ENCODE measurements at places on chromosomes 4 and X.

GRCh38 chr4:119955256-119955655, 111.4 kb downstream of the MAD2L1 start:
- no peak for DNase-seq

DNA sequence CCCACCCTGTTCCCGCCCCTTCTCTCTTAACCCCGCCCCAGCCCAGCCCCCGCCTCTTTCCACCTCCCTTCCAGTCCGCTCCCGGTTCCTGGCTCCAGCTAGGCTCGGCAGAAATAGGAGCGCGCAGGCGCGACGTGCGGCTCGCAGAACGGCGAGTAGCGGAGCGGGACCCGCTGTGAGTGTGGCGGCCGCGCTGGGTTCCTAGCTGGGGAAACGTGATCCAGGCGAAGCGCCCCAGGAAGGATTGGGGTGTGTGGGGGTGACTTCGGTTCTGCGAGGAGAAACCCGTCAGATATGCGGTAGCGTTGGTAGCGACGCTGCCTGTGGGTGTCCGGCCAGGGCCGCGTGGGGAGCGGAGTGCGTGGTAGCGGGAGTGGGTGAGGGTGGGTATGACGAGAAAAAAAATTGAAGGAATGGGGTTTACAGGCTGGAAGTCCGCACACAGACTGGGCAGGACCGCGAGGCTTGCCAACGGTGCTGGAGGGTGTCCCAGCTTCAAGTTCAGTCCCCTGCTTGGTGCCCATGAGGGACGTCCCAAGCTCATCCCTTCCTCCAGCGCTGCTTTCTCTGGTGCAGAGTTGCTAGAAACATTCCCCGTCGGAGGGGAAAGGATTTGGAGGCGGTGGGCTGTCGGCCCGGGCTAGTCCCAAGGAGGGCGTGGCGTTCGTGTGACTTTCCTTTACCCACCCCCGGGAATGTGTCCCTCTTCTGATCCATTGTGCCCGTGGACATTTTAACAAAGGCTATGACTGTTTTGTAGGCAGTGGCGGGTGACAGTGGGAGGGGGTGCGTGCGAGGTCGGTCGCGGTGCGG, at the start of gene PRRG1:
TSS of gene PRRG1 (plus strand) at position 144 of the 813 bp plus-strand sequence. CDS start 56,886 bp downstream, outside the sequence.
- DNase-seq, result no peak

DNA sequence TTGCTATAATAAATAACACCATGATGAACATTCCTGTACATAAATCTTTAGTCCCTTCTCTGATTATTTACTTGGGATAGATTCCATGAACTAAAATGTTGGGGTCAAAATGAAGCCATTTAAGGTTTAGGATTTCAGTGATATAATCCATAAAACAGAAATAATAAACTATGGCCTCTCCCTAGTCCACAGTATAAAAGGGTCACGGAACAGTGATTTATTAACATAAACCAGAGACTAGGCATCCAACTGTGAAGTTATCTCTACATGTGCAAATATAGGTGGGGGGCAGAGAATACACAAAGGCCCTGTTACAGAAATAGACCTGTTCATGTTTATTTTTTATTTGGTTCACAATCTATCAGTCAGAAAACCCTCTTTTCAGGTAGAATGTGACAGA, 499.1 kb upstream of the SLIT2 start:
- DNase-seq, result no peak

DNA sequence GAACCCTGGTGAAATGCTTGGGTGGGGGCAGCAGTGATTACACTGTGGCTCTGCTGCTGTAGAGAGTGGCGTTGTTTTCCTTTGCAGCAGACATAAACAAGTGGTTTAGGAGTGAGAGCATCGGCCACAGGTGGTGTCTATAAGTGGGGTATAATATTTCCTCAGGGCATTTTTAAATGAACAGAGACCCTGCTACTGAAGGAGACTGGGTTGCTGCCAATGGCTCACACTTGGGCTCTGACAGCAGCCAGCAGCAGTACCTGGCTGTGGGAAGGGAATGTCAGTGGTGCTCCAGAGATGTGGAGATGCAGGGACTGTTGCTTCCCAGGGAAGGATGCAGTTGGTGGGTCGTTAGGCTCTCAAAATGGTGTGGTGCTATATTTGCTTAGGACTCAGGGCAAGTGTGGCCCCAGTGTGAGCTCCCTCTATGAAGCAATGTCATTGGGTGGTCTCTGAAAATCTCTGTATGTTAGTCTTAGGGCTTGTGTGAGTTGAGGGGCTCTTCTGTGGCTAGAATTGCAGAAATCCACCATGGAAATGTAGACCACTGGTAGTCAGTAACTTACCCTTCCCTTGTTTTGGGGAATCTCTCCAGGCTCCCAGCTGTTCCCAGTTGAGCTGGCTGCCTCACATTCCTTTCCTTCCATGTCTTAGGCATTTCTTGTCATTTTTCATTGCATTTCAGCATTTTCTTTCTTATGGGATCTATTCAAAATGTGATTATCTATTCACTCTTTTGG, 1023.0 kb upstream of the GRID2 start:
- DNase-seq, result no peak

GRCh38 chr4:140603286-140603685, 34.5 kb upstream of the UCP1 start:
- DNase-seq, result no peak

DNA sequence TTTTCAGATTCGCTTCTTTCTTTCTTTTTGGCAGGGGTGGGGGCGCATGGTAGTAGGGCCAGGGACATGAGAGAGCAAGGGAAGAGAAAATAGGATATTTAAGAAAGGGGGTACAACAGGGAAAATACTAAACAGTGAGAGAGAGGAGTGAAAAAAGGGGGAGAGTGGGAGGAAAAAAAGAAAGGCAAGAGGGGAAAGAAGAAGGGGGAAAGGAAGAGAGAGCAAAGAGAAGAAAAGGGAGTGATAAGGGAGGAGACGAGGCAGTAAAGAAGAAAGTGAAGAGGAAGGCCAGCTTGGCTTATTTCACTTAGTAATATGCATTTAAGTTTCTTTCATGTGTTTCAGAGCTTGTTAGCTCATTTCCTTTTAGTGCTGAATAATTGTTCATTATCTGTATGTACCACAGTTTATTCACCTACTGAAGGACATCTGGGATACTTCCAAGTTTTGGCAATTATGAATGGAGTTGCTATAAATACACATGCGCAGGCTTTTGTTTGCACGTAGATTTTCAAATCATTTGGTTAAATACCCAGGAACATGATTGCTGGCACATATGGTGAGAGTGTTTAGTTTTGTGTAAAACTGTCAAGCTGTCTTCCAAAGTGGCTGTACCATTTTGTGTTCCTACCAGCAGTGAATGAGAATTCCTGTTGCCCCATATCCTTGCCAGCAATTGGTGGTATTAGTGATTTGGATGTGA, 37.3 kb downstream of the CASP6 start:
- DNase-seq, result no peak

DNA sequence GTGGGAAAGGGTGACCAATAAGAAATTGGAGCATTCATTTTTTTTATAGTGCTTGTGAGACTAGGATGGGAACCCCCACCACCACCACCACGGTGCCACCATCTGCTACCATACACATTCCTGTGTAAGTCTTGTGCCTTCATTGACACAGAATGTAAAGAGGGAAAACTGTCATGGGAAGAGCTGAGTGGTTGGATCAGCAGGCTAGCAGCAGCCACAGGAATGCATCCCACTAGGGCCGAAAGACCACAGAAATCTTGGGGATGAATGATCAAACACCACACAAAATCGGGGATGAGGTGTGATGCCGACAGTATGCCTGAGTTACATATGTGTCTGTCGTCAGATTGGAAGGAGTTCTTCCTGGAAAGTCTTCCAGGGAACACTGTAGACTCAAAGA, 69.2 kb downstream of the SRPX start:
- no peak for DNase-seq

- no peak for DNase-seq
These were observed 708.9 kb upstream of the HS3ST1 start for GRCh38 chr4:12137575-12137974.

- no peak for DNase-seq
These were observed 691.9 kb downstream of the TECRL start for GRCh38 chr4:63717384-63717783.

- DNase-seq, result no peak
These were observed 21.0 kb upstream of the GEMIN8 start for GRCh38 chrX:14050709-14051108.

DNA sequence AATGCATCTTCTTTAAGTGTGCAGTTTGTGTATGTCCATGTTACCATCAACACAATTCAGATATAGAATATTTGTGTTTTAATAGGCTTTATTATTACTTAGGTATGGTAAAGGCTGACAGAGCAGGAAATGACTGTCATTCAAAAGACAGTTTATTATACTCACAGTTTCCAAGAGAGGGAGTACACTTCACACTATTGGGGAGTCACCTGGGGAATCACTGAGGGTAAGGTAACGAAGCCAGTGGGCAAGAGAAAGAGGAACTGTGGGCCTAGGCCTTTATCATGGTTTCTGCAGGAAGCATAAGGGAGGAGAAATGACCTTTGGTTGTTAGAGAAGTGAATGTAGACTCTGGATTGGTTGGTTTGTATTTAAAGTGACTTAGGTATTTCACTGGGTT, 235.1 kb upstream of the HCCS start:
- DNase-seq, result no peak

- no peak for DNase-seq
These were observed 51.2 kb downstream of the GC start for GRCh38 chr4:71732706-71733105.

DNA sequence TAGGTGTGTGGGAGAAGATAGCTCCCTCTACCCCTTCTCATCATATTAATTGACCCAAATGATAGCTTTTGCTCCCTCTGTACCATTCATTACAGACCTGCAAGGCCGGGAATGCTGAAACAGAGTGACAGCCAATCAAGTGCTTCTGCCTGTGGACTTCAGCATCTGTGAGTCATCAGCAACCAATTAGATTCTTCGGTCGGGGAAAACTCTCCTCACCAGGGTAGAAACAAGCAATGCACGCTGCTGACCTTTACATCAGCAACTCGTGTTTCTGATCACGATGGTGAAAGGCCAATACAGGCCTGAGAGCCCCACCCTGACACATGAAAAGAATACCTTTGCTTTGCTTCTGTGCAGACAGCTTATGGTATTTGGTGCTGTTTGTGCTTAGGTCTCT, 347.2 kb upstream of the DDX53 start:
- DNase-seq, result no peak

DNA sequence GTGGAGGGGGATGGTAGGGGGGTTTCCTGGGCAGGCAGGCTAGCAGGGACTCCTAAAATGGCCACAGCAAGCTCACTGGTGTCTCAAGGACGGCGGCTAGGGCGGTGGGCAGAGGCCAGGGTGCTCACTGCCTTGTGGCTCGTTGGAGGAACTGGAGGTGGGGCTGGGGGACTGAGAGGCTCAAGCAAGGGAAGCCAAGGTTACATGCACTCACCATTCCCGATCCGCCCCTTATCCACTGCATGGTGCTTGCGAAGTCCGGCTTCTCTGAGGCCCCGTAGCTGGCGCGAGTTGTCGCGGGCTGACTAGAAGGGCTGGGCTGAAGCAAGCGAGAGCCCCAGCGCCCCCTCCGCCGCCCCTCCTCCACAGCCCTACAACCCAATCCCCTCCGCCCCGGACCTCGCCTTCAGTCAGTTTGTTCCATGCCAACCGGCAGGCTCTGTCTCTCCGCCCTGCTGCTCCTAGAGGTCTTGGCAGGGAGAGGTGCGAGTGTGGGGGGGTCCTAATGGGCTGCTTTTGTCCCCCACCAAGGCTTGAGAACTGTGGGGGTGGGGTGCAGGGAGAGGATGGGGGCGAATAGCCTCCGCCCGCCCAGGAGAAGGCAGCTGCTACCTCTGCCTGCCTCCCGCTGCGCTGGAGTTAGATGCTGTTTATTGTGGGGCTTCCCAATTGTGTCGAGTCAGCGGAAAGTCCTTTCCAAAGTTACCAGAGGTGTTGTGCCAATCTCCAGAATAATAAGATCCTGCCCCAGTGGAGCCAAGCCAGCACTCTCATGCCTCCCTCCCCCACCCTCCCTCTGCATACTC, at the start of gene ARHGEF9:
TSS of gene ARHGEF9 (minus strand) at position 313 of the 806 bp plus-strand sequence. CDS start at position 244, 69 bp downstream.
- no peak for DNase-seq

GRCh38 chrX:1464041-1464970, 11.6 kb upstream of the ASMTL start:
- DNase-seq, result no peak

DNA sequence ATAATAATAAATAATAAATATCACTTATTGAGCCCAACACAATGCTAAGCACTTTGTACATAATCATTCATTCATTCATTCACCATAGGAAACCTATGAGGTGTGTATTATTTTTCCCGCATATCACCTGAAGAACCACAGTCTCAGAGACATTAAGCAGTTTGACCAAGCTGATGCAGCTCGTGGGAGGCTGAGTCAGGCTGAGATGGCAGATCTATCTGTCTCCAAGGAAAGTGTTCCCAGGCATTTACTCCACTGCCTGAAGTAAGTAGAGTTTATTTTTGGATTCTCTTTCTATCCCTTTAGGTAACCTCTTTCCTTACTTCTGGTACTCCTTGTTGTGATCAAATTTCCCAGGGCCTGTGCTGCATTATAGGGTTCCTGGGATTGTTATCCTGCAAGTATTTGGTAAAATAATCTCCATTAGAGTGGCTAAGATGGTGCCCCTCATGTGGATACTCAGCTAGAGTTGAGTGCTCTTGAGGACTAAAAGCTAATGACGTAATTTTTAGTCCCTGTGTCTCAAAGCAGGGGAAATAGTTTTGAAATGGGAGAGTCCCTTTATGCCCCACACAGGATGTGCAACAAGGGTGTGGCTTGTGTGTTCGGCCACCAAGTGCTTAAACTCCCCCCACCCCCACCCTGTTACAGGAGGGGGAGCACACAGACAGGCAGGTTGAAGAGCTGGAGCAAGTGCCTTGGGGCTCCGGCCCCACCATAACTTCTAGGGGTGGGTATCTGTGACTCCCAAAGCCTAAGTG, 467.0 kb downstream of the STIM2 start:
- no peak for DNase-seq

GRCh38 chr4:36214735-36215485, 29.4 kb downstream of the ARAP2 start:
- DNase-seq, result no peak

DNA sequence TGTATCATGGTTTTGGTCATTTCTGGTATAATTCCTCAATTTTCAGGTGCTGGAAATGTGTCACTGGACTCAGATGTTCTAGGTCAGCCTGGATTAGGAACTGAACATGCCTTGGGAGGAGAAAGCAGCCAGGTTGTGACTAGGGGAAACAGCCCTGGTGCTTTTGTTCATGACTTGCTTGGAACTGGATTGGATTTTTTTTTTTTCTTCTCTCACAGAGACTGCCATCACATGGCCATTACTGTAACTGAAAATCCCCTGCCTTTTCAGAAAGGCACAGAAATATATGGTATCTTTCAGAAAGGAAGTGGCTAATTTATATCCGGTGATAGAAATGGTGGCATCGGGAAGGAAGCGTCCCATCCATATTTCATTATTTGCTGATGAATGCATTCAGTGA, 34.6 kb downstream of the SEPTIN11 start:
- no peak for DNase-seq

DNA sequence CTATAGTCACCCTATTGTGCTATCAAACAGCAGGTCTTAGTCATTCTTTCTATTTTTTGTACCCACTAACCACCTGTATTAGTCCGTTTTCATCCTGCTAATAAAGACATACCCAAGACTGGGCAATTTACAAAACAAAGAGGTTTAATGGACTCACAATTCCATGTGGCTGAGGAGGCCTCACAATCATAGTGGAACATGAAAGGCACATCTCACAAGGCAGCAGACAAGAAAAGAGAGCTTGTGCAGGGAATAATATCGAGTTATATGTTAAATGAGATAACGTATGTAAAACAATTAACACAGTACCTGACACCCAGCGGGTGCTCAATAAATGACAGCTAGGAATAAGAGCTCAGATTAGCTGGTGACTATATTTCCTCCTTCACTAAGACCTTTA, 88.1 kb upstream of the WDR44 start:
- no peak for DNase-seq
